ENCODE measurements at places on chromosomes 11 and 22.

GRCh38 chr11:125968354-125968753, 22.5 kb downstream of the VSIG10L2 start:
- DNase-seq: no peak

DNA sequence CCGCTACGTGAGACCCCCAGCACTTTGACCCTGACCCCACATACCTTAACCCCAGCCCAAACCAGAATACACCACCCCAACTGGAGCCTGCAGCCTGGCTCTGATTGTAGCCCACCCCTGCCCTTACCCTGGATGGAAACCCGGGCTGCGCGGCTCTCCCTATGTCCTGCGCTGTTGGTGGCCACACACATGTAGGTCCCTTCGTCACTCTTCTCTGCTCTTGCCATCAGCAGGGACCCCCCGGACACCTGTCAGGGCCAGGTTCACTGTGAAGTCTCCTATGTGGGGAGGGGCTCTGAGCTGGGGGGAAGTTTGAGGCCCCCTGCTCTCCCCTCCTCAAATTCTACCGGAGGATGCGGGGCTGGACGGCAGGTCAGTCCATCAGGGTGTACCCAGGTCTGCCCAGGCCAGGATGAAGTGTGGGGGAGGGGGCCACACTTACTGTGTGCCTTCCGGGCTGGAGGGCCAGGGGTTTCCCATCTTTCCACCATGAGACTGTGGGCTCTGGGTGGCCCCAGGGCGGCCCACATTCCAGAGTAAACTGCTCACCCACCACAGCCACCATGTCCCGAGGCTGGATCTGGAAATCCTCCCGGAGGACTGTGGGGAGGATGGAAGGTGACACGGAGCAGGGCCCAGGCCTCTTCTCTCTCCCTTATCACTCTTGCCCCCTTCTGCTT, 1.5 kb downstream of the ROBO4 start:
- no peak for DNase-seq

DNA sequence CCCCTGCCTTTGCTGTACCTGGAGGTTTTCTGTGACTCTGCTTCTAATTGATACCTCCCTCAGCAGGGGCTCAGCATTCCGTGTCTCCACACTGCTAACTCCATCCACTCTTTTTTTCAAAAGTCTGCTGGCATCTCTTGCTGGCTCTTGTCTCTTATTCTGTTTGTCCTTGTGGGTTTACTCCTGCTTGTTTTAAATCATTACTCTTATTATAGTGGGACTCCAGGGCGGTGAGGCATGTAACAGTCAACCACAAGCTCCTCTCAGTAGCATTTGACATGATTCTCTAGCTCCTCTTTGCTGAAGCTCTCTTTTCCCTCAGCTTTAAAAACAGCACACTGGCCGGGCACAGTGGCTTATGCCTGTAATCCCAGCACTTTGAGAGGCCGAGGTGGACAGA, 260.2 kb upstream of the NARS2 start:
- DNase-seq: no peak

- no peak for DNase-seq
These were observed 2.6 kb downstream of the TH start for GRCh38 chr11:2169005-2169378.

DNA sequence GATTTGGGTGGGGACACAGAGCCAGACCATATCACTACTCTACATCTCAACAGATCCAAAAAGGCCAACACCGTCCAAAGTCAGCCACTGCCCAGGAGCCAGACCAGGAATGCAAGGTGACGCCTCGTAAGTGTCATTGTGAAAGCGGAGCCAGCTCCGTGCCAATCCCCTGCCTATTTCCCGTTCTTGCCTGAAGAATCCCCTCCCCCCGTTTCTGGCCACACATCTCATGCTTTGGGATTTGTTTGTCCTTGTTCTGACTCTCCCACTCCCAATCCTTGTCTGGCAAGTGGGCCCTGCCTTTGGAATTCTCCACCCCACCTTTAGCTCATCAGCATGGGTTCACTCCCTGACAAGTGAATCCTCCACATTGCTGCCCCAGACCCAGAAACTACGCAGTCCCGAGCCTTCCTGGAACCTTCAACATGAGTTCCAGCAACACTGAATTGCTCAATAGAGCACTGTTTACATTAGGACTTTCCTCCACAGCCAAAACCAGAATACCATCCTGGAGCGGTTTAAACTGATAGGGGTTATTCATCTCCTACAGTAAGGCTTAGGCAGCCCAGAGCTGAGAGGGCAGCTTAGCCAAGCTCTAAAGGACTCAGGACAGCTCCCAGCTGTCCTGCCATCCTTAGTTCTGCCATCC, 6.0 kb upstream of the SLC35C1 start:
- DNase-seq: no peak

All from foreskin fibroblast (primary cell).